ENCODE measurements at places on chromosomes 3 and 15. TPM values are rescaled to one million over a fixed set of nuclear protein-coding genes. Genes with fewer than 3 reads are reported as not detected.

DNA sequence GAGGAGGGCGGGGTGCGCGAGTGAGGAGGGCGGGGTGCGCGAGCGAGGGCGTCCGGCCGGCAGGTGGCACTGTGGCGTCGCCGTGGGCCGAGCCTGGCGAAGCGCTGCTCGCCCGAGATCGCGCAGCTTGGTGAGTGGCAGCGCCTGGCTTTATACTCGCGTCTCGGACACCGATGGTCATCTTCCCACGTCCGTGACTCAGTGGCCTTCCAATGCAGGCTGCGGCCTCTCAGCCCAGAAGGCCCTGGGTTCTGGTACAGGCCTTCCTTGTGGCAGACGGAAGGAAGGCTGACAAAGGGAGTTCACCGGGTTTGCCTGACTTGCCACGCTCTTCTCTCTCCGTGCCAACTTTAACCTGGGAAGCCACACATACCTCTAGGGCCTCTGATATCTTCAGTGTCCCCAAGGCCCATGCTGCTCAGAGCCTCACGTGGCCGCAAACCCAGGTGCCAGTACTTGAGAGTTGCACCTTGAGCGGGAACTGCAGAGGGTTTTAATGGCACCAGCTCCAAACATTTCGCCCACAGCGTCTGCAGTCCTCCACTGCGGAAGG lies 195.3 kb upstream of the LYSMD4 start:
- DNase-seq: peak; percentile 90

- no peak for DNase-seq
Observed at GRCh38 chr3:108603691-108604090, 14.2 kb downstream of the DZIP3 start.

CCR3 gene
- total RNA-seq: not detected

LSM3 gene
- total RNA-seq: 9.5 TPM

DNA sequence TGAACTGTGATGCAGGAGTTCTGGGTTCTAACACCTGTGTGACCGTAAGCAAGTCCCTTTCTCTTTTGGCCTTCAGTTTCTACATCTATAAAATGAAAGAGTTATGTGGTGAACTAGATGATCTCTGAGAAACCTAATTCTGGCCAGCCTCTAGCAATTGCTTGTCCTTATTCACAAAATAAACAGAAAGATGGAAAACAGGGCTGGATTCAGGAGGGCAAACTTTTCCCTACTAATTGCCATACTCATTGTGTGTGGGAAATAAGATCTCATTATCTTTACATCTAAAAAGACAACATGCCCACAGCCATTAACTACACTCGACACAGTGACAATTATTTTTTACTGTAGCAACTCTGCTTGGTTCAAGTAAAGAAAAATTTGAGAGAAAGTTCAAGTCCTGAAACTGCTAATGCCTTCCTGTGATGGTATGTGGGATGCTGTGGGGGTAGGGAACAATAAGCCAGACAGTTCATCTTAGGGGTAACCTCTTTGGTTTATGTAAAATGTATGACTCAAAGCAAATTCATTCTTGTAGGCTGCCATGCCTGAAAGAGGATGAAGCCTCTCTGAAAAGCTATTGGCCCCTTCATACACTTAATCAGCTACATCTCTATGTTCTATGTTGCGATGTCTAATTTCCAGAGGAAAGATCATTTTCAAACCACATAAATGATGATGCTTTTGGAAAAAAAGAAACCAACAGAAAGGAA lies 177.6 kb upstream of the BCL6 start:
- no peak for DNase-seq

DNA sequence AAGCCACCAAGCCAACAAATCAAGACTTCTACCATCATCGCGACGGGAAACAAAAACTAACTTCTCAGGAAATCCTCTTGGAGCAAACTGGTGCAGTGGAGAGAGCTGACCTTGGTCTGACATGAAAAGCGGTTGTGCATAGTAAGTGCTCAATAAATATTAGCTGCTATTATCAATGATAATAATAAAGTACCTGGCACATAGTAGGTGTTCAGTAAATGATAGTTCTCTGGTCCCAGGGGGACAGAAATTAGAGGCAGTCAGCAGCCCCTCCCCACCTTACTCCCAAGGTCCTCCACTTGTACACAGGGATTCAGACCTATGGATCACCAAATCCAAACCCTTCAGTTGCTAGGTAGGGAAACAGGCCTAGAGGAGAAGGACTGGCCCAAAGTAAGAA lies 6.0 kb upstream of the CSK start:
- no peak for DNase-seq

Data from lower lobe of right lung (tissue), 2 donors.